ENCODE measurements at places on chromosomes 12 and 14.

DNA sequence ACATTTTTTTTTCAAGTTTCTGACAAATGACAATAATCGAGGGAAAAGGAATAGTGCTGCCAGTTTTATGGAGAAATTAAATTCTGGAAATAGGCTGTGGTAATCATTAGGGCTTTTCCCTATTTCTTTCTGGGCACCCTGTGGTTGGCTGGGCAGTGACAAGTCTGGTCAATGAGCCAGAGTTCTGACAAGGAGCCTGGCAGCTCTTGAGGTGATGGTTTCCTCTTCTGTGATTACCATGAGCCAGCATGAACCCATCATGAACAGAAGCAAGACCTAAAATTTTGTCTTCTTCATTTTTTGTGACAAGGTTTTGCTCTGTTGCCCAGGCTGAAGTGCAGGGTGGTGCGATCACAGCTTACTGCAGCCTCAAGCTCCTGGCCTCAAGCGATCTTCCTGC is 115.8 kb downstream of the TRAFD1 start:
- DNase-seq, result no peak

- DNase-seq, result no peak
These were observed 9.4 kb downstream of the ANKS1B start for GRCh38 chr12:99975321-99975720.

DNA sequence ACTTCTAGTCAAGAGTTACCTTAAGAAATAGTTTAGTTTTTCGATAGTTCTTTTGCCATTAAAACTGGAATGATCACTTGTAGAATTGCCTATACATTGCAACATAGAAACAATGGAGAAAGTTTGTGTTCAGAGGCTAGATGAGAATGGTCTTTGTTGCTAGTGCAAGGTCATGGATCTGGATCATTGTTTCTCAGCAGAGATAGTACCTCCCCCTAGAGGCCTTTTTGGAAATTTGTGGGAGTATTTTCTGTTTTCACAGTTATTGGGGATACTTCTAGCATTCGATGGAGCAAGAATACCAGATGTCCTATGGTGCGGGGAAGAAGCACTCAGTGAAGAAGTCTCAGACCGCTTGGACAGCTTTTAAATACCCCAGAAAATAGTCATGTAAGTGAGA is 138.8 kb upstream of the HMGA2 start:
- DNase-seq, result no peak

- DNase-seq, result no peak
These were observed 128.5 kb downstream of the HMGA2 start for GRCh38 chr12:65952737-65953209.

DNA sequence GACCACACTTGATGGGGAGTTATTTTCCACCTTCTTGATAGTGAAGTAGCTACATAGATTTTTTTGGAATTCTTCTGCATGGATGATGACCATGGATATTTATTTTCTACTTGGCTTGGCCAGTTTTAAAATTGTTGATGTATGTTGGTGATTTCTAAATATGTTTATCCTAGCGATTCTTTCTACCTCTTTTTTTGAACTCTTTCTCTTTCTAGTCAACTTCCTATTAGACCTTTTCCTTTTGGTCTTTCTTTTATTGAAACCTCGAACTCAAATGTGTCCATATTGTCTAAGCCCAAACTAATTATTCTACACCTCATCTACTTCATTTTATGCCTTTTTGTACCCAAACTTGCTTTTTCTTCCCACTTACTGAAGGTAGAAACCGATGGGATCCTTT is 37.0 kb downstream of the CCDC91 start:
- DNase-seq, result no peak

GRCh38 chr12:42186793-42187192 is 42.1 kb upstream of the GXYLT1 start:
- DNase-seq, result no peak

GRCh38 chr12:94769776-94770759 is 119.7 kb upstream of the TMCC3 start:
- DNase-seq, result no peak

GRCh38 chr12:31599053-31599452 is 8.1 kb upstream of the DENND5B start:
- DNase-seq, result no peak

DNA sequence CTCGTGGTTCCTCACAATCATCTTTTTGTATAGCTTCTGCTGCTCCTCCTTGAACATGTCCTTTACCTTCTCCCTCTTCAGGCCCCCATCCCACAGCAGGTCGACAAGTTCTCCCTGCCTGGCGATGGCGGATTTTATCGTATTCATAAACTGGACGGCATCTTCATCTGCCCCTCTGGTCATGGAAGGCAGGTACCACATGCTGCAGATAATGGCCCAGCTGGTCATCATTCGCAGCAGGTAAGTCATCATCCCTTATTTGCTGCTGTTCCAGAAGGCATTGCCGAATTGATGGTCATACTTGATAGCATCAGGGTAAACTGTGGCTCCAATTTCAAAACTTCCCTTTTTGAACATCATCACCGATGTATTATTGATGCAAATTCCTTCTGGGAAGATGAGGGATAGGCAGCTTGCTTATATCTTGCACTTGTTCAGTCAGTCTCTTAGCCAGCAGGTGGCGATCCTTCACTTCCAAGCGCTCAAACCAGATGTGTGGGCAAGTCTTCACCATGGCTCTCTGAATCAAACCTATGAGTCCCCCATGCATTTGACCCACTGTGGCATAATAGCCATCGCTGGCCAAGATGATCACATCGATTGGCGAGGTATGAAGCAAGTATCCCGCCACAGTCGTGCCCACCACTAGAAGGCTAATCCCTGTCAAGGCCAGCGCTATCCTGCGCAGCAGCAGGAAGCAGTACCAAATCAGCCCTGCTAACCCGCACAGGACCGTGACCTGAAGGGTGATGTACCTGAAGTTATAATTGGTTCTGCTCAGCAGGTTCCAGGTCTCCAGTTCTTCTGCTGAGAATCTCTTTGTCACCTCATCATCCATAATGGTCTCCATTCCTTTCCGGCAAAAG is 381.5 kb upstream of the STXBP6 start:
- DNase-seq, result no peak

GRCh38 chr14:103103461-103104388 is 9.2 kb downstream of the EXOC3L4 start:
- no peak for DNase-seq

Measured in naive thymus-derived CD4-positive, alpha-beta T cell (primary cell).